ENCODE measurements at places on chromosomes 1 and 21.
A peak's percentile ranks its signal among the peaks of the same experiment; 100 is the strongest.

- no peak for DNase-seq
Measured at GRCh38 chr1:5140136-5140535, 485.7 kb downstream of the AJAP1 start.

- peak; percentile 68 for DNase-seq
Measured at GRCh38 chr1:66446261-66447001, 87.5 kb upstream of the SGIP1 start.

DNA sequence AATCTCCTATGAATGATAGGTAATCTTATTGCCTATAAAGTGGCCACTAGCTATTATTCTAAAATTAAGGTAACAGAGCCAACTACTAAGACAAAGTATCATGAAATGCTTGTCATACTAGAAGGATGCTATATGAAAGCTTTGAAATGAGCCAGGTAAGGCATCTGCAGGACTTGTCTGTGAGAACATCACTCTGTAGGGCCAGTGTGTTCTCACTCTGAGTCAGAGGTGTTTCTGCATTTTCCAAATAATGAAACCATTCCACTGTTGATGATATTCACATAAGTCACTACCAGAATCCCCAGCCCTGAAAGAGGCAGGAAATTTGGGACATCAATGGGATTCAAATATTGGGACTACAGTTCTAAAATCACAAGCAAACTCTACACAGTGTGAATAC, 25.8 kb upstream of the GBP5 start:
- no peak for DNase-seq

- DNase-seq = no peak
Measured at GRCh38 chr1:173900992-173901391, 16.1 kb downstream of the SERPINC1 start.

DNA sequence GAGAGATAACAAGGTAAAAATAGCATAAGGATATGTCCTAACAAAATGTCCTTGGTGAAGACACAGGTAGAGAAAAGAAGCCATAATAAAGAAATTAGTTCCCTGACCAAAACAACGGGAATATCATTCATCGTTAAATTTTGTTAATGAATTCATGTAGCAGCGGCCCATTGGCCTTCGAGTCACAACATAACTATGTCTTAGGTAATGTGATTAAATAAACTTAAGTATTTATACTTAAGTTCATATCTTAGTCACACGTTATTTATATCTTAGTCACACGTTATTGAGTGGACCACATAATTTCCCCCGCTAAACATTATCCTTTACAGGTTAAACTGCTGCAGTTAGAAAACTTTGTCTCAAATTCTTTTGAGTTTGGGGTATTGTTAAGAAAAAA, 1.2 kb downstream of the NEXN start:
- peak; percentile 70 for DNase-seq

DNA sequence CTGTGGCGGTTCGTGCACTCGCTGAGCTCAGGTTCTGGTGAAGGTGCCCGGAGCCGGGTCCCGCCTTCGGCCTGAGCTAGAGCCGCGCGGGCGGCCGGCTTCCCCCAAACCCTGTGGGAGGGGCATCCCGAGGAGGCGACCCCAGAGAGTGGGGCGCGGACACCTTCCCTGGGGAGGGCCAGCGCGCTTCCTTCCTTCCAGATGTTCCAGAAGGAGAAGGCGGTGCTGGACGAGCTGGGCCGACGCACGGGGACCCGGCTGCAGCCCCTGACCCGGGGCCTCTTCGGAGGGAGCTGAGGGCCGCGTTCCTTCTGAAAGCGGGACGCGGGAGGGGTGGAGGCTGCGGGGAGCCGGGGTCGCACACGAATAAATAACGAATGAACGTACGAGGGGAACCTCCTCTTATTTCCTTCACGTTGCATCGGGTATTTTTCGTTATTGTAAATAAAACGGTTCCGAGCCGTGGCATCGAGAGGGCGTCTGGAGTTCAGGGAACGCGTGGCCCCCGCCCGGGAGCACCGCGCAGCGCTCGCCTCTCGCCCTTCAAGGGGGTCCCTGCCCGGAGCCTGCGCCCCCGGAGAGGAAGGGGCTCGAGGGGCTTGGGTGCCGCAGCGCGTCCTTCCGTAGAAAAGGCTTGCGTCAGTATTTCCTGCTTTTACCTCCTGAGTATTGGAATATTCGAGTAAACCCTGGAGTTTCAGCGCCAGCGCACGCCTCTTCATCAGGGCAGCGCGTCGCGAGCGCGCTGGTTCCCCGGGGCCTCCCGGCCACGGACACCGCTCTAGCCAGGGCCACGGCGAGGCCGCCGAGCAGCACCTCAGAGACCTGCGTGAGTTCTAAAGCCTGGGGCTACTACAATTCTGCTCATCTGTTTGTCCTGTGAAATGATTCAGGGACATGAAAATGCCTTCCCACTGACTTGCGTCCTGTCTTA, 11.5 kb downstream of the YBEY start:
- peak; percentile 32 for DNase-seq

- no peak for DNase-seq
Measured at GRCh38 chr21:34635307-34635706, 20.4 kb upstream of the RCAN1 start.

GRCh38 chr1:78303620-78304019, 187.2 kb upstream of the PTGFR start:
- DNase-seq = peak; percentile 38

Measured in muscle of back (tissue), 13 donors.